Right atrium auricular region (tissue), 2 donors: ENCODE measurements at places on chromosomes 16 and 17. TPM values are rescaled to one million over a fixed set of nuclear protein-coding genes. Genes with fewer than 3 reads are reported as not detected.

Gene CMTM2
- total RNA-seq: not detected

Gene CCNF
- 1.4 TPM for total RNA-seq

Gene GAST
- total RNA-seq: not detected

Gene CLEC3A
- total RNA-seq: not detected

Gene C16orf46
- 1.5 TPM for total RNA-seq

Gene PARD6A
- total RNA-seq: 5.6 TPM

Gene NAGS
- total RNA-seq: 1.7 TPM

Gene CDT1
- 0.39 TPM for total RNA-seq

Gene PCGF2
- total RNA-seq: 5.9 TPM

DNA sequence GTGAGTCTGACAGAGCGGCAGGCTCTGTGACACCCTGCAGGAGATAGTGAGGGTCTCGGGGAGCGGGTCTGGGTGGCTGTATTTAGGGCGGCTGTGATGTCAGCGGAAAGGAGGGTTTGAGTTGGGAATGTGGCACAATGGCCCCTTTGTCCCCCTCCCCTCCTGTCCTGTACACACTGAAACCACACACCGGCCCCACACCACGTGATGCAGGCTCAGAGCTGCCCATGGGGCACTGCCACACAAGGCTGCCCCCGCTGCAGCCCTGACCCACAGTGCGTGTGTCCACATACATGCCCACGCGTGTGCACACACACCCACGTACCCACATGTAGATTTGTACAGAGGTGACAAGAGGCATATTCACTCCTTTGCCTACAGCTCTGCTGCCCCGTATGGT lies 15.3 kb downstream of the SGCA start:
- no peak for DNase-seq
- peaks cover 3% of the 10 kb centered on the region for H3K36me3 ChIP-seq
- no peaks in the 10 kb centered on the region for H3K27me3 ChIP-seq
- no peaks in the 10 kb centered on the region for H3K4me1 ChIP-seq
- no peak overlapping the region for H3K4me3 ChIP-seq

DNA sequence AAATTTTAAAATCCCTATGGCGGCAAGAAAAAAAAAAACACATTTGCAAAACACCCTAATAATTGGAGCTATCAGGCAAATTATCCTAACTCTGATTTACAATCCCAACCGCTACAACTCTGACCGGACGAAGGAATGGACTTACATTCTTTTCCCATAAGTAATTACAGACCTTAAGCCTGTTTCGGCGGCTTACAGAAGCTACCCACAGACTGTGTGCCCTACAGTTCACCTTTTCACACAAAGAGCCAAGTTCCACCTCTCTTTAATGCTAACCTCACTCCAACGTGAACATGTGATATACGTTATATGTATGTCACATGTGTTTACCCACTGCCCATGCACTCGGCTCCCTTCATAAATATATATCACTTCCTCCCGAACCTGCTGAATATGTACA lies 8.7 kb upstream of the MEAK7 start:
- H3K27me3 ChIP-seq: no peaks in the 10 kb centered on the region
- H3K36me3 ChIP-seq: no peaks in the 10 kb centered on the region
- H3K27ac ChIP-seq: no peak overlapping the region
- no peaks in the 10 kb centered on the region for H3K4me1 ChIP-seq

DNA sequence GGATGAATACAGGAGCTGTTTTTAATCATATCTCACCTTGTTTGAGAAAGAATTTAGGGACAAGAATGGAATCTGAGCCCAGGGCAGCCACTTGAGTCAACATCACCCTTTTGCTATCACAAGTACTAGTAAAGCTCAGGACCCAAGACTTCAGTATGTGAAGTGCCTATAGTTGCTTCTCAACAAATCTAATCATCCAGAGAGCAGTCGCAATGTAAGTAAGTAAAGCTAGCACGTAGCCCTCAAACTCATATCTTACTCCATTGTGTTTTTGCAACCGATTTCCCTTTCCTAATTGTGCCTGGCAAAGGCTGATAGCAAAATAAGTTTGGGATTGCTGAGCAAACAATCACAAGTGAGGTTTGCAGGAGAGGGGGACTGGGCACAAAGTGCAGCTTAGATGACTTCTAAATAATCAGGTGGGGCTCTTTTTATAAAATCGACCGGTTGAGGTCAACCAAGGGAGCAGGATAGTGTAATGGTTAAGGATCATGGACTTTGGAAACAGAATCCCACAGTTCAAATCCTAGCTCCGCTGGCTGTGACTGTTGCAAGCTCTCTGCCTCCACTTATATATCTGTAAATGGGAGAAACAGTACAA lies 13.0 kb downstream of the TOB1 start:
- no peaks in the 10 kb centered on the region for H3K27me3 ChIP-seq
- H3K4me3 ChIP-seq: no peak overlapping the region
- no peaks in the 10 kb centered on the region for H3K4me1 ChIP-seq
- H3K27ac ChIP-seq: peak overlapping the region; percentile 80

GRCh38 chr16:81493755-81494433 lies 49.3 kb downstream of the CMIP start:
- H3K27me3 ChIP-seq: no peaks in the 10 kb centered on the region
- DNase-seq: no peak
- H3K4me3 ChIP-seq: no peak overlapping the region
- peak overlapping the region; percentile 64 for H3K27ac ChIP-seq
- H3K36me3 ChIP-seq: no peaks in the 10 kb centered on the region
- H3K4me1 ChIP-seq: peaks cover 74% of the 10 kb centered on the region

- H3K4me3 ChIP-seq: no peak overlapping the region
- H3K36me3 ChIP-seq: peaks cover 19% of the 10 kb centered on the region
- no peaks in the 10 kb centered on the region for H3K4me1 ChIP-seq
- DNase-seq: peak; percentile 95
- H3K27ac ChIP-seq: peak overlapping the region; percentile 7
- H3K27me3 ChIP-seq: no peaks in the 10 kb centered on the region
These were observed 49.0 kb upstream of the CHMP6 start for GRCh38 chr17:80942423-80943345.

GRCh38 chr17:5635949-5636348 lies 51.6 kb upstream of the NLRP1 start:
- H3K36me3 ChIP-seq: no peaks in the 10 kb centered on the region
- no peaks in the 10 kb centered on the region for H3K4me1 ChIP-seq
- no peaks in the 10 kb centered on the region for H3K27me3 ChIP-seq

- no peaks in the 10 kb centered on the region for H3K4me1 ChIP-seq
- no peak for DNase-seq
- H3K27me3 ChIP-seq: no peaks in the 10 kb centered on the region
- no peaks in the 10 kb centered on the region for H3K36me3 ChIP-seq
- H3K4me3 ChIP-seq: no peak overlapping the region
These were observed 190.3 kb downstream of the CPPED1 start for GRCh38 chr16:12613131-12613991.

DNA sequence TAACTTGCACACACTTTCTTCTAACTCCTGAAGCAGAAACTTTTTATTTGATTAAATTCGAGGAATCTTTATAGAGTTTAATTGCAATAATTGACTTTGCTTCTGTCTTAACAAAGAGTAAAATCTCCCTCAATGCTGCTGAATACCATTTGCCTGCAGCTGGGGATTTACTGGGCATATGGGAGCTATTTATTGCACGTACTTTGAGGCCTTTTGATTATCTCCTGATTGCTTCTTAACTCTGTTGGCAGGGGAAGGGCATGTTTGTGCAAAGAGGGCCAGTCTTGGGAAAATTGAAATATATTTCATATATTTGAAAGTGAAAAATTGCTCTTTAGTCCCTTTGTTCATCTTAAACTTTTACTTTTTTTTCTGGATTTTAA lies 156.8 kb upstream of the CHMP6 start:
- no peaks in the 10 kb centered on the region for H3K27me3 ChIP-seq
- H3K4me3 ChIP-seq: no peak overlapping the region
- no peak overlapping the region for H3K27ac ChIP-seq
- peaks cover 11% of the 10 kb centered on the region for H3K36me3 ChIP-seq
- DNase-seq: no peak

GRCh38 chr17:58191241-58191896 lies 1.2 kb upstream of the EPX start:
- H3K4me1 ChIP-seq: no peaks in the 10 kb centered on the region
- H3K27me3 ChIP-seq: no peaks in the 10 kb centered on the region
- no peak for DNase-seq
- H3K36me3 ChIP-seq: no peaks in the 10 kb centered on the region
- H3K27ac ChIP-seq: no peak overlapping the region

DNA sequence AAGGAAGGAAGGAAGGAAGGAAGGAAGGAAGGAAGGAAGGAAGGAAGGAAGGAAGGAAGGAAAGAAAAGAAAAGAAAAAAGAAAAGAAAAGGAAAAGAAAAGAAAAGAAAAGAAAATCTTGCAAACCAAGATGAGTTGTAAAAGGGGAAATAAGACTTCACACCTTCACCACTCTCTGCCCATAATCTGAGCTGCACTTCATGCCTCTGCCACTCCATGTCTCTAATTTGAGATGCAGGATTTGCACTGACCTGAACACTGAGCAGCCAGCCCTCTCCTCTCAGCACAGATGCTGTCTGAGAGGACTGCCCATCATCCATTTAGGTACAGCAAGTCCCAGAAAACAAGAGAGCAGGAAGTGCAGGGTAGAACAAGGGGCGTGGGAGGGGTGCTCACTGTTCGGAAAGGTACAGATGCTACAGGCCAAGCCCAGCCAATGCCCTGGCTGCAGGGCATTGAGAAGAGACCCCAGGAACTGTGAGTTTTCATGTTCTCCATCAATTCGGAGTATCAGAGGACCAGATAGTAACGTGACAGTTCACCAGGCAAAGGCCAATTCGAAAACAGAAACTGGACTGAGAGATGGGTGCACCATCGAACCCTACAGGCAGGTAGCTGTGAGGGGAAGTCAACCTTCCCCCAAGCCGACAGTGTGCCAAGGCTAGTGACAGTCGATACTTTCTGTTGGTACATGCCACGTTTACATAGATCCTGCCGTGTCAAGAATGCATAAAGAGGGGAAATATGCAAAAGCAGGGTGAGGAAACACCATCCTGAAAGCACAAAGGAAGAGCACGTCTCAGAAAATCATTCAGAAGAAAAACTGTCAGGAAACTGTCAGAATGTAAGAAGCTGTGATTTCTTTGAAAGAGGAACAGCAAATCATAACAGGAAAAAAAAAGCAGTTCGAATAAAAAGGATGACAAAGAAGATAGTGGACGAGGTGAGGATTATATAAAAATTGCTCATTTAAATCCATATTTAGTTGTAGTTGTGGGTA lies 142.0 kb upstream of the RCVRN start:
- H3K36me3 ChIP-seq: no peaks in the 10 kb centered on the region
- H3K27ac ChIP-seq: peak overlapping the region; percentile 26
- H3K27me3 ChIP-seq: no peaks in the 10 kb centered on the region
- no peaks in the 10 kb centered on the region for H3K4me1 ChIP-seq
- H3K4me3 ChIP-seq: no peak overlapping the region

- no peaks in the 10 kb centered on the region for H3K36me3 ChIP-seq
- no peak for DNase-seq
- no peaks in the 10 kb centered on the region for H3K27me3 ChIP-seq
- H3K4me3 ChIP-seq: peak within 1 kb of the TSS; percentile 47
These were observed at the start of gene CHAD for GRCh38 chr17:50468304-50469207. CHAD (minus strand) TSS chr17:50468880; CDS start chr17:50468813, 67 bp downstream.

DNA sequence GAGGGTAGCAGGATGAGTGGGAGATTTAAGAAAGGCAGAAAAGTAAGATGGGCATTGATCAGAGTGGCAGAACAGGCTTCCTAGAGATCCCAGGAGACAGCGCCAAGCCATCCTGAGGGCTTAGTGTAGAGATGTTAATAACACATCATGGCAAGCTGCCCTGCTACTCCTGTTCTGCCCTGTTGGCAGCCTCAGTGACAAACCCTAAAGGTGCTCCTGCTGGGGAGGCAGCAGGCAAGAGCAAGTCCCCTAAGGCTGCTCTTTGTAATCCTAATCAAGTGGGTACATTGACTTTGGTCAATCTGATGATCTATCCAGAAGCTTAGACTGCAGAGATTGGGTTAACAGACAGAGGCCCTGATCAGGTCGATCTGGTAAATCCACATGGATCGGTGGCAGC lies 16.3 kb downstream of the ANKFN1 start:
- no peaks in the 10 kb centered on the region for H3K36me3 ChIP-seq
- no peaks in the 10 kb centered on the region for H3K27me3 ChIP-seq
- H3K27ac ChIP-seq: no peak overlapping the region
- peaks cover 7% of the 10 kb centered on the region for H3K4me1 ChIP-seq

DNA sequence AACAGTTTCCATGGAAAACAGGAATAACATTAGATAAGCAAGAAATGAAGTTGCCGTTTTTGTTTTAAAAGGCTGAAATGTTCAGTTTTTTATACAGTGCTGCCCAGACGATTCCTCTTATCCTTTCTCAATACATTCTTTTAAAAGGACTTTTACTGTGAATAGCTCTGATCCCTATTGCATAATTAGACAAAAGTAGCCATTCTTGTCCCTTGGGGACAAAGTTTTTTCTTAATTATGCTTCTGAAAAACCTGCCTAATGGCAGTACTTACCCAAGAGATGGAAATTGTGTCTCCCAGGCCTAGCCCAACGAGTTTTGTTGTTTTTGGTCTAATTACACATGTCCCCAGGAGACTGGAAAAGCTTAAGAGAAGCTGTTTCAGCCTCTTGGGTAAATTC lies 27.6 kb downstream of the NXPH3 start:
- no peaks in the 10 kb centered on the region for H3K27me3 ChIP-seq
- peaks cover 97% of the 10 kb centered on the region for H3K36me3 ChIP-seq
- DNase-seq: no peak
- no peaks in the 10 kb centered on the region for H3K4me1 ChIP-seq

GRCh38 chr17:59415397-59415796 lies 83.9 kb downstream of the YPEL2 start:
- no peak overlapping the region for H3K4me3 ChIP-seq
- H3K4me1 ChIP-seq: no peaks in the 10 kb centered on the region
- H3K27ac ChIP-seq: peak overlapping the region; percentile 35
- H3K36me3 ChIP-seq: no peaks in the 10 kb centered on the region
- H3K27me3 ChIP-seq: no peaks in the 10 kb centered on the region

DNA sequence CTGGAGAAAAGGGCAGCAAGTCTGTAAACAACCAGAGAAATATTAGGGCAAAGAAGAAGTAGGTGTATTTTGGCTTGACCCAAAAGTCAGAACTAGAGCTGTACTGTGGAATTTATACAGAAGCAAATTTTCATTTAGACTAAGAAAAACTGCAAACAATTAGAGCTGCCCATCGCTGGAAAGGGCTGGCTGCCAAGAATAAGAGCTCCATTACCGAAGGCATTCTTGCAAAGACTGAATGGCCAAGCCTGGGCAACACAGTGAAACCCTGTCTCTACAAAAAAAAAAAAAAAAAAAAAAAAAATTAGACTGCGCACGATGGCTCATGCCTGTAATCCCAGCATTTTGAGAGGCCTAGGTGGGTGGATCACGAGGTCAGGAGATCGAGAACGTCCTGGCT lies 53.9 kb upstream of the TMC5 start:
- DNase-seq: no peak
- H3K27ac ChIP-seq: no peak overlapping the region
- H3K4me1 ChIP-seq: no peaks in the 10 kb centered on the region
- no peaks in the 10 kb centered on the region for H3K36me3 ChIP-seq
